ENCODE measurements at places on chromosomes 5 and 9.
A peak's percentile ranks its signal among the peaks of the same experiment; 100 is the strongest.

DNA sequence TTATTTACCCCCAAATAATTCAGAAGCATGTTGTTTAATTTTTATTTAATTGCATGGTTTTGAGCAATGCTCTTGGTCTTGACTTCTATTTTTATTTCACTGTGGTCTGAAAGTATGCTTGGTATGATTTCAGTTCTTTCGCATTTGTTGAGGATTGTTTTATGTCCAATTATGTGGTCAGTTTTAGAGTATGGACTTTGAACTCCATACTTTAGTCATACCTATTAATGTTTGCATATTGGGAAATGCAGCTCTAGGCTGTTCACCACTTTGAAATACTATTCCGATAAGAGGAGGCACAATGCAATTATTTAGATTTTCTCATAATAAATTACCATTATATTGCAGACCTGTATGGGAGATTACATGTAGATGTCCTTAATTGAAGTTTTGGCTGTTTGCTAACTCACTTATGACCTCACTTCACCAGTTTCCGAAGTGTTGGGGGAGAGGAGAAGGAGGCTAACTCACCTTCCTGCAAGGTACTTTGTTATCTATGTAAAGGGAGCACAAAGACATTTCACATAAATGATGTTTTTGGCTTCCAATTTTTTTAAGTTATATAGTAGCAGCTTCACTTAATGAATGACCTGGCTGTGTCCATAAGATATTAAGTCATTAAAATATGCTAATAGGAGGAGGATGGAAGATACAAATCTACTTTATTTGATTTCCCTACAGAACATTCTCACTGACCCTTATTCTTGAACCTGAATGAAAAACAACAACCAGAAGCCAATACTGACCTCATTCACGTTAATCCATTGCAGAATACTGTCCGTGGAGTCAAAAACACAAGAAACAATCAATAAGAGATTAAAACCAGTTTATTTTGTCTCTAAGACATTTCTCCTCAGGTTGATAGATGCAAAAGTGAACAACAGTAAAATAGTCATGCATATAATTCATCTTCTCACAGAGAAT is 970.3 kb upstream of the ARRDC3 start:
- DNase-seq, result no peak

DNA sequence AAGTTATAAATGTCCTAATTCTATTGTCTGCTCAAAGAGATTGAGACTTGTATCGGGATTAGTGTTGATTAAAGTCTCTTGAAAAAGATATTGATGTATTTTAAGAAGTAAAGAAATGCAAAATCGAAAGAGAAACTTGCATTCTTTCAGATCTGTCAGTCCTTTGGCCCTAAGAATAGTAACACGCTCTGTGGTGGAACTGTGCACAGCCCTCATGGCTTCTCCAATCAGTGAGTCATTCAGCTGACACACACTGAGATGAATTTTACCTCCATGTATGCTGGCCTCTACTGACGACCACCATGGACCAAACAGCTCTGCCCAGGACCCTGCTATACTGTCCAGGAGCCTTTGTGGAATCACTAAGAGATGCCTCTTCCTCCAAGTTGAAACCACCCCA is 232.4 kb downstream of the ESM1 start:
- no peak for DNase-seq

GRCh38 chr5:158414780-158415179 is 555.8 kb upstream of the CLINT1 start:
- no peak for DNase-seq

GRCh38 chr9:13588151-13589033 is 308.9 kb upstream of the MPDZ start:
- peak; percentile 92 for DNase-seq

GRCh38 chr5:133455676-133456075 is 156.7 kb downstream of the FSTL4 start:
- DNase-seq, result no peak

- no peak for DNase-seq
These were observed 144.8 kb downstream of the MACROH2A1 start for GRCh38 chr5:135254183-135254582.

Measured in LNCaP clone FGC (cell line).